Non-pigmented ciliary epithelial cell (primary cell): ENCODE measurements at places on chromosomes 4 and X.

- DNase-seq, result no peak
Measured at GRCh38 chr4:147510962-147511668, 30.2 kb downstream of the EDNRA start.

DNA sequence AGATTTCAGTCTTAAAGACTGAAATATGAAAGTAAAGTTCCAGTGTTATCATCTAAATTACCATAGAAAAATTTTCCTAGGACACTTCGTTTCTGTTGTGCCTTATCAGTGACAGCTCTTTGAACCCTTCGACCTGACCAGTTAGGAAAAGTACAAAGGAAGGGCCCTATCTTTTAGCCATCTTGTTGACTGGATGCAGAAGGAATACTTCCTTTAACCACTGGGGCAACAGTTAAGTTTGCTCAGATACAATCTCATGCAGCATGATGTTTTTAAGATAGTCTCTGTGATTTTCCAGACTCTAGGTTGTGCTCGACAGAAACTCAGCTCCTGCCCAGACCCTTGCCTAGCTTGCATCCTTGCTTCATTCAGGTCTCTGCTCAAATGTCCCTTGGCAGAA, 210.5 kb upstream of the RPS6KA3 start:
- no peak for DNase-seq

DNA sequence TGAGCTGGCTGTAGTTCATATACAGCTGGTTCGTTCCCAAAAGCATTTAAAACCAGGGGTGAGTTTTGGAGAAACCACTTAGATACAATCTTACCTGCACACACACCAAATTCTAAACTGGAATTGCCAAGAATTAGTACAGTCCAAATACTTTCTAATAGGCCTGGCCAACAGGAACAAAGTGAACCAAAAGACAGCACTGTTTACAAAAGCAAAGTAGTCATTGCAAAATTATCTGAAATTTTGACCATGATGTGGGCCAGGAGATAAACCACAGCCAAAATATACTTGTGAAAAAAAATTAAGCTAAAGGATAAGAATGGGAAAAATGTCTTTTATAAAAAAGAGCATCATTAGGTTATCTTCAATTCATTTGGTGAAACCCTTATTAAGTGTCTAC, 37.9 kb upstream of the NAP1L5 start:
- DNase-seq, result no peak

DNA sequence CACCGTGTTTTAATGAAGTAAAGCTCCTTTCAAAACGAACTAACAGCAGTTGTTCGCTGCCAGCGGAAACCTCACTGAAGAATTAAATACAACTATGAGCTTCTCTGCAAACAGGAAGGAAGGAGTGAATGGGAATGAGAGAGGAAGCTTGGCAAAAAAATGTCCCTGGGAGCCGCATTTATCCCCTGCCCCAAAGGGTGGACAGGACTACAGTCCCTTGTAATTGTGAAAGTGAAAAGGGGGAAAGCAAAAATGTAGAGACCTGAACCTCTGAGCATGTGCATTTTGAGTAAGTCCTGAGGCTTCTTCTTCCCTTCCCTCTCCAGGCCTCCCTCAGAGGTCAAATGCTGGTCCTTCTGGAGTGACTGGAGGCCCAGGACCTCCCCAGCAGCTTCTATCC, 53.8 kb upstream of the BMP2K start:
- no peak for DNase-seq

DNA sequence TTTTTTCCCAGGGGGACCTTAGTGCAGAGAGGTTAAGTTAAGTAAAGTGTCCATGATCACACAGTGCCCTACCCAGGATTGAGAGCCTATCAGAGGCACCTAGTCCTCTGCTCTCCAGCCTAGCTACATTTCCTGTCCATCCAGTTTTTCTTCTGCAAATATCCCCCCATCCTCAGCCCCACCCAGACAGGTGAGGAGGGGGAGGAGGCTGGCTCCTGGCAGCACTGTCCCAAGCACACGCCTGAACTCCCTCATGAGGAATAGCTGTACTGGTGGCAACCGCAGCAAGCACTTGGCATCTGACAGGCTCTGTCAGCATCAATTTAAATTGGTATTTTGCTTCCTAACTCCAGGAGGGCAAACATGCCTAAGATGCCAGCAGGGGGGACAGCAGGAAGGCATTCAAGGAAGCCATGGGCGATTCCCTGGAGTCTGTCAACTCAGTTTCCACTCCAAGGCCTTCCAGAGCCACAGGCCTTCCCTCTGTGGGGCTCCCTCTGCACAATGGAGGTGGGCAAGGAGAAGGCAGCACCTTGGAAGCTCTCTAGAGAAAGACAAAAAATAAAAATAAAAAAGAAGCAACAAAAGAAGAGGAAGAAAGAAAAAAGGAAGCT, 6.4 kb upstream of the FRMPD3 start:
- no peak for DNase-seq

GRCh38 chrX:97168646-97169045, 284.9 kb downstream of the RPA4 start:
- no peak for DNase-seq

DNA sequence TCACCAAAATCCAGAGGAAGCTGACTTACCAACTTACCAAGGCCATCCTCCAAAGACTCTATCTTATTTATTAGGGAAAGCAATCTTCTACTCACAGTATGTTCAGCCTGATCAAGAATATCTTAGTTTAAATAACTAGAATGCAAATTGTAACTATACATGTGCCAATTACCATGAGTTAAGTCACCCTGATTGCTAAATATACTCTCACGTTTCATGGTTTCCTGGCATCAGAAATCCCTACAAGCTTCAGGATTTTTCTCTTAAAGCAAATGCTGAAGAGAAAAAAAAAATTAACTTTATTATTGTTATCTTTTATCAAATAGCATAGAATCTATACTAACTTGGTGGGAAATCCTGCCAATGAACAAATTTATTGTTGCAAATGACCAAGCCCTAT, 63.0 kb upstream of the MXD4 start:
- DNase-seq, result no peak

DNA sequence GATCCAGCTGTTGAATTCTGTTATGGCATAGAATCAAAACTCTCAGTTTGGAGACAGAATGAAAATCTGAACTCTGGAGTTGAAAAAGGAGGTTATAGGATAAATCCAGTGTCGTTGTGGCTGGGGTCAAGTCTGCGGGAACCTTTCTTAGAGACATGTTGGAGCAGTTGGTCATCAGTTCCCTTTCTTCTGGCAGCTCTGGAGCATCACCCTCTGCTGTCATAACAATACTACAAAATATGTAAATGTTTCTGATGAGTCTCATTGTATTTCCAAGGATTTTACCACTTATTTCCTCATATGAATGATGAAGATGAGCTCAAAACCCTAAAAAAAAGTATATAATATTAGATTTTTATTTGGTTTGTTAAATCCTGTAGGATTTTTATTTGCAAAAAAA, 7.5 kb downstream of the TLR10 start:
- DNase-seq, result no peak

DNA sequence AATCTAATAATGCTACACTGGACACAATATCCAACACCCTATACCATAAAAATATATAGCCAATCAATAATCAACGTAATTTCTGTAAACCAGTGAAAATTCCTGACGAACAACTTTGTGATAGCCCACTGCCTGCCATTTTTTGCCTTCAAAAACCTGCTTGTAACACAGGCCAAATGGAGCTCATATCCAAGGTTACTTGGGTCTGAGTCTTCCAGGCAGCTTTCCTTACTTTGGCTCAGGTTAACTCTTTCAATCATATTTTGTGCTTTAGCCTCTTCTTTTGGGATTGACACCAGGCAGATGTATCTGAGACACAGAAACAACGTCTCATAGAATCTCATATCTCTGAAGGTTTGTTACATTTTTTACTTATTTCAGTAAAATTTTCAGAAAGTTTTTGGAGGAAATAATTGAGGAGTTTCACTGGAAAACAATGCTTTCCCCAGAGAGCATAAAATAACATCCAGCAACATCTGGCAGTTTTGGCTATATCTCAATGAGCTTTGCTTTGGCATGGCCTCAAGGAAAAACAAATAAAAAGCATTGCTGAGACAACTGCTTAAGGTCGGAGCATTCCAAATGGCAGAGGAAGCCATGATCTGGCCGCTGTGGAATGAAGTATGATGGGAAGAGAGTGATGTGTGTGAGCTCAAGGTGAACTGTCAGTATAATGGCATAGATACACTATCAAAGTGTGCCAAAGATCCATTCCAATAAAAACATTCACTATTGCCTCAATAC, 162.9 kb upstream of the SPIN4 start:
- peak; percentile 14 for DNase-seq

- no peak for DNase-seq
Measured at GRCh38 chrX:40282348-40282747, 184.6 kb upstream of the BCOR start.

DNA sequence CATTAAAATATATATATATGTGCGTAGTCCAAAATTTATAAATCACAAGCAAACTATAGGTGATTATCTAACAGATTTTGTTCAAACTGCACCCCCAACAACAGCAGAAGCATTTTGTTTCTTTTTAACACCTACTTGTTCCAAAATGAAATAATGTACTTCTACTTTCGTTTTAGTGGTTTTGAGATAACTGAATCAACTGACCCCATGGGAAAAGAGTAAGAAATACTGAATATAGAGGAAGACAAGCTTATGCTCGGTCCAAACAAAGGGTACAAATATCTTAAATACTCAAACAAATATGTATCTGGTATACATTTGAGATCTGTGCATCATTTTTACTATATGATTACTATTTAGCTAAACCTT, 22.4 kb downstream of the MAP7D3 start:
- no peak for DNase-seq

- no peak for DNase-seq
Measured at GRCh38 chr4:77619408-77619807, 13.8 kb downstream of the CXCL13 start.

- DNase-seq, result peak; percentile 27
Measured at GRCh38 chr4:8221476-8221875, 22.4 kb downstream of the SH3TC1 start.

DNA sequence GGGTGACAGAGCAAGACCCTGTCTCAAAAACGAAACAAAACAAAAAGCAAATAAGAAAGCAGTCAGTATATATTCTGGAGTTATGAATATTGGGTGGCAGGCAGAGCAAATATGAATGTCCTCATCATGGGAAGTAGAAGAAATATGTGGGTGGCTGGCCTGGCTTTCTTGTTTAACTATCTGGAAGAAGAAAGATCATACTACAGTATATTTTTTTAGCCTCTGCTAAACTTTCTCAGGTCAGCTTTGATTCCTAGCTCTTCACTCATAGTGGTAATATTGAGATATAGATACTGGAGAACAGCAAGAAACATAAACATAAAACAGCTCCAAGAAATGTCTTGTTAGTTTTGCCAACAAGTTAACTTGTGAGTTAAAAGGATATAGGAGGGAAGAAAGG, 192.5 kb downstream of the SOWAHB start:
- DNase-seq, result no peak

GRCh38 chrX:40471965-40472648, 108.7 kb upstream of the ATP6AP2 start:
- DNase-seq, result peak; percentile 48

DNA sequence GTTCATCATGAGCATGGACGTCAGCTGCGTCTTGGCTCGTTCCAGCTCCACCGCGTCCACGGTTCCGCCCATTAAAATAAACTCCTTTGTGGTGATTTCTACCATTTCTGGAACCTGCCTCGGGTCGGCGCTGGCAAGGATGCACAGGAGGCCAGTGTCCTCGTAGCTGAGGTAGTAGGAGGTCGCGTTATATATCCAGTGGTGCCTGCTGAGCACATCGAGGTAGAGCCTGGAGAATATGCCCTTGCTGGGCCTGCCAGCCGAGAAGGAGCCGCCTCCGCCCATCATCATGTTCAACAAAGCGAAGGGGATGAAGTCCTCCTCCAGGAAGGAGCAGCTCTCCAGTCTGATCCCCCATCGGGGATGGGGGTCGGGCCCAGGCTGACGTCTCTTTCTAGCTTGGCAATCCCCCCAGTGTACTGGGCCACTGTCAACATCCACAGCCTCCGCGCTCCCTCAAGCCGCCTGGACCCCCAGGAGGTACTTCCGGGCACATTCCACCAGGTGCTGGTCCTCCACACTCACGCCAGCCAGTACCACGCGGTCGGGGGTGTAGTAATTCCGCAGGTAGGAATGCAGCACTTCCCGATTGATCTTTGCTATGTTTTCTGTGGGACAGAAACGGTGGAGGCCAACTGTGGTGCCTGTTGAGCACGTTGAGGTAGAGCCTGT, 120.9 kb upstream of the GRID2 start:
- no peak for DNase-seq

DNA sequence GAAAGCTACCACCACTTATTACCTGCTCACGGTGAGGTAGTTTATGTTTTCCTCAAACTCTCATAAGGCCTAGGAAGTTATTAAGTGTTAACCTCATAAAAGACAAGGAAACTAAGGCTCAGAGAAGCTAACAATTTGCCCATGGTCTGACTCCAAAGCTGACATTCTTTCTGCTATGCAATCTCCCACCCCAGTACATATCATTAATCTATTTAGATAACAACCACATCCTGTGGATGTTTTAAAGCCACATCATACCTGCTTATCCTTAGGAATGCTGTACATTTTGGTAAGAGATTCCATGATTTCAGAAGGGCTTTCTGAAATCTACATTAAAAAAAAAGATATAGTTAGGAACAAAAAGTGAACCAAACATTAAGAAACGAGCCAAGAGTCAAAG, 55.4 kb downstream of the HUWE1 start:
- peak; percentile 15 for DNase-seq

GRCh38 chrX:63506320-63506719, 155.2 kb upstream of the SPIN4 start:
- DNase-seq, result no peak

GRCh38 chrX:13764281-13764680, 29.7 kb downstream of the OFD1 start:
- DNase-seq, result no peak

- no peak for DNase-seq
Measured at GRCh38 chr4:159828687-159829086, 725.8 kb downstream of the RAPGEF2 start.

GRCh38 chrX:133414406-133415275, 648 bp downstream of the GPC4 start:
- DNase-seq, result no peak

DNA sequence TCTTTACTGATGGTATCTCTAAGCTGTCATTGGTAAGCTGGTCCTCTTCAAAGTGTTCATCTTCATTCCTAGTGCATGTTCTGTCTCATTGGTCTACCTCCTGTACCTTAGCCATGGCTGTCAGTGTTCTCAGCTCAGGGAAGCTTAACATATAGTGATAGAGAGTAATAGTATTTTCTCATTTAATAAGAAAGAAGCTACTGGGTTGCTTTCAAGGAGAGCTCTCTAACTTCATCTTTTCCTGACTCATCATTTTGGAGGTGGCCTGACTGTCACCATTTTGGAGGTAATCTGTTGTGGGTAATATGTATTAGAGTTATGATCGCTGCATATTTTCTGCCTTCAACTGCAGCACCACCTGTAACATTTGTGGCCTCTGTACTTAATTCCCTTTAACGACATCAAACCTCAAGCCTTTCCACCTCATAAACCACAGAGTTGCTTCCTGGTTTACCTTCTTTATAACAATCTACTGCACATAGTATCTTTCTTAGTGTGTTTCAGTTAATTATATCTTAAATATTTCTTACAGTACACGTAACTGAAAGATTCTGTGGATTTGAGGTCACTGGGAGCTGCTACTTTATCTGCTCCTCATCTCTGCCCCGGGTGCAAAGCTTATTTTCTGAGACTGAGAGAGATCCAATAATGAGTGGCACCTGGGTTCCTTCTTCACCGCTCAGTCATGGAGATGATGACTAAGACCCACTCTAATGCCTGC, 474.0 kb upstream of the TECRL start:
- DNase-seq, result no peak
